WTC11 (cell line): ENCODE measurements at places on chromosomes 11 and 22. TPM values are rescaled to one million over a fixed set of nuclear protein-coding genes. Genes with fewer than 3 reads are reported as not detected.
A peak's percentile ranks its signal among the peaks of the same experiment; 100 is the strongest.

Gene CRYBB2
- total RNA-seq = 0.28 TPM in 1 of 3 replicates, not detected in the others

- peaks cover 26% of the 10 kb centered on the region for H3K27me3 ChIP-seq
- H3K4me1 ChIP-seq = peaks cover 38% of the 10 kb centered on the region
- H3K36me3 ChIP-seq = no peaks in the 10 kb centered on the region
- H3K4me3 ChIP-seq = no peak overlapping the region
- DNase-seq = no peak
These were observed 2.6 kb upstream of the P2RY6 start for GRCh38 chr11:73269459-73270015.

DNA sequence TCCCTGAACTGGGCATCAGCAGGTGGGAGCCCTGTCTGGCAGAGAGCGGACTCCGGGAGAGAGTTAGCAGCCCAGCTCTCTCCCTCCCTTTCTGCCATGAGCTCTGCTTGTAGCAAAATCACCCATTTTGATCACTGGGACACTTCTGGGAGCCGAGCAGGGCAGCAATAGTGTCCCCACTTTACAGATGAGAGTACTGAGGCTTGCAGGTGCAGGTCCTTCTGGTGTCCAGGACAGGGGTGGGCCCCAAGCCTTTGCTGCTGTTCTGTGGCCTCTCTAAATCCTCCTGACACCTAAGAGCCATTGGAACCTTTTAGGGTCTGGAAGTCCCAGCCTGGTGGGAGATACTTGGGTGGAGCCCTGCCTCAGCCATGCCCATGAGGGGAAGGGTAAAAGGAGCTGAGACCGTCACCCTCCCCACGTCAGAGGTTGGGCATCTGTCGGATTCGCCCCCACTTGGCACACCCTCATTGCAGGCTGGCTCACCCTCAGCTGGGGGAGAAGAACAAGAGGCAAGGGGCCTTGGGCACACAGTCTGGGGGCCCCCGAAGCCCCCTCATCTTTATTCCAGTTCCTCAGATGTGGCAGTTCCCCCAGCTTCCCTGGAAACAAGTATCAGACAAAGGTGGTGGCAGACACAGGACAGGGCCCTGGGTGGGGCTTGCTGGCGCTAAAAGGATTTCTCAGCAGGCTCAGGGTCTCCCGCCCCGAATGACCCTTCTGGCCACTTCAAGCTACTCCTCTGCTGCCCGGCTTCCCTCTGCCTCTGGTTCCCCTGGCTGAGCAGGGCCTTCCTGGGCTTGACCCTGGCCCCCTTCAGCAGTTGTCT is 4.5 kb downstream of the RIN1 start:
- DNase-seq = no peak
- H3K27ac ChIP-seq = no peak overlapping the region
- no peak overlapping the region for H3K4me3 ChIP-seq
- H3K36me3 ChIP-seq = no peaks in the 10 kb centered on the region
- H3K4me1 ChIP-seq = peaks cover 23% of the 10 kb centered on the region

- peak within 1 kb of the TSS; percentile 78 for H3K4me3 ChIP-seq
- peaks cover 69% of the 10 kb centered on the region for H3K27me3 ChIP-seq
- H3K4me1 ChIP-seq = peaks cover 42% of the 10 kb centered on the region
- no peaks in the 10 kb centered on the region for H3K36me3 ChIP-seq
- H3K27ac ChIP-seq = no peak within 1 kb of the TSS
These were observed at the start of gene NEFH for GRCh38 chr22:29479417-29480261. NEFH (plus strand) TSS chr22:29480218; CDS start chr22:29480263, 45 bp downstream.

DNA sequence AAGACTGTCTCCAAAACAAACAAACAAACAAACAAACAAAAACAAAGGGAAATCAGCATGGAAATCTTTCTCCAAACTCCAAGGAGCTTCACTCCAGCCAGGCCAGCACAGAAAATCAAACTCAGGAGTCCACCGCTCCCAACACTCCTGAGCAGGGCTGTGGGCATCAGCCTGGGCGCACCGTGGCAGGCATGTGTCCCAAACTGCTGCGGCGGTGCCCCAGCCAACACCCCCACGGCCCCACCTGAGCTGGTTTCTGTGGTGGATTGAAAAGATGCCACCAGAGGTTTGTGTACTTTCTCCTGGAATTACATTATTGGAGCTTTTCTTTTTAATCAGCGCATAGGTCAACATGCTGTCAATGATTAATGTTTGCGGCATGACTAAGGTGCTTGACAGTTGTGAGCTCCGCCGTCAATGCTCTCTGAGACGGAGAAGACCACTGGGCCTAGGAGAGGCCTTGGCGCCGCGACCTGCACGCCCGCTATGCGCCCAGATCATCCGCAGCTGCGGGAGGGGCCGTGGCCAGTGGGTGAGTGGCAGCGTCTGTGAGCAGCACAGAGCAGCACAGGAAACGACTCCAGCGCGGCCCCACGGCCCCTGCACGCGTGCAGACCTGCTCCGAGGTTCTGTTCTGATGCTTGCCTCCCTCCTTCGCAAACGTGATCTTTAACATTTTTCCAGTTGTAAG is 18.1 kb downstream of the DRD4 start:
- peak overlapping the region; percentile 45; the same call in 1 of the 2 replicates for H3K27ac ChIP-seq
- H3K36me3 ChIP-seq = peaks cover 30% of the 10 kb centered on the region

GRCh38 chr22:47883757-47884156 is 1121.3 kb downstream of the TBC1D22A start:
- H3K36me3 ChIP-seq = no peaks in the 10 kb centered on the region
- no peaks in the 10 kb centered on the region for H3K27me3 ChIP-seq
- DNase-seq = no peak
- no peak overlapping the region for H3K27ac ChIP-seq
- H3K4me1 ChIP-seq = no peaks in the 10 kb centered on the region

- DNase-seq = no peak
- no peak overlapping the region for H3K4me3 ChIP-seq
- H3K27me3 ChIP-seq = no peaks in the 10 kb centered on the region
- peaks cover 42% of the 10 kb centered on the region for H3K4me1 ChIP-seq
- peak overlapping the region; percentile 67 for H3K27ac ChIP-seq
These were observed 21.2 kb downstream of the PACSIN2 start for GRCh38 chr22:42993651-42994275.
